ENCODE measurements at places on chromosomes 12 and 14.

DNA sequence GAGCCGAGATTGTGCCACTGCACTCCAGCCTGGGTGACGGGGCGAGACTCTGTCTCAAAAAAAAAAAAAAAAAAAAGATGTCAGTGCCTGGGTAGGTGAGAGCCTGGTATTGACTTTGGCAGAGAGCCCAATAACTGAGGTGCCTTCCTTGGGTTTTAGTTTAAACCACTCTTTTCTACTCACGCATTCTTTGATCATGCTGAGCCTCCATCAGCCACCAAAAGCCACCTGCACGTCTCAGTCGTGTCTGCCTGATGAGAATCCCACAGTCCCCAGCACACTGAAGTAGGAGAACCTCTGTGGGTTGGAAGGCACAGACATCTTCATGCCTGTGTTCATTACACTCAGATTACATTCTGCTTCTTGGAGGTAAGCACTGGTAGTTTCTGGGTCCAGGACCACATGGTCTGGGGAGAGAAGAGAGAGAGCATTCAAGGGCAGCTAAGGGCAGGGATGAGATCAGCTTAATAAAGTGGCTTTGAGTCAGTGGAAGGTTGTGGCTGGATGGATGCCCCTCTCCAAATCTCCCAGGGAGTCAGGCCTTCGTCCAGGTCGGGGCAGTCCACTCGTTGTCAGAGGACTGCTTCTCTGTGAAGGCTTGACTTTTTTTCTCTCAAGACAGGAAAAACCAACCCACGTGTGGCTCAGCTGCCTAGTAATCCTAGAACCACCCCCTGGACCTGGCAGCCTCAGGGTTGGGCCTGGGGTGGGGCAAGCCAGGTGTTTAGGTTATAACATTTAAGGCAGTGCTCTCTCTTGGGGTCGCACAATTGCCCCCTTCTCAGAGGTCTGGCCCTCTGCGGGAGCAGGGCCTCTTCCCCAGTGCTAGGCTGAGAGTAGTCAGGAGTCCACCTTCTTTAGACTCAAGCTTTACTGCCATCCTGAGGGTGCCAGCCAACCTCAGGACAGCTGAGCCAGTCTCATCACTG is 32.6 kb upstream of the MAX start:
- no peak for DNase-seq

- no peak for DNase-seq
Observed at GRCh38 chr14:95664066-95664465, 22.2 kb upstream of the TCL1B start.

GRCh38 chr12:104703372-104703771 is 246.6 kb downstream of the CHST11 start:
- no peak for DNase-seq

DNA sequence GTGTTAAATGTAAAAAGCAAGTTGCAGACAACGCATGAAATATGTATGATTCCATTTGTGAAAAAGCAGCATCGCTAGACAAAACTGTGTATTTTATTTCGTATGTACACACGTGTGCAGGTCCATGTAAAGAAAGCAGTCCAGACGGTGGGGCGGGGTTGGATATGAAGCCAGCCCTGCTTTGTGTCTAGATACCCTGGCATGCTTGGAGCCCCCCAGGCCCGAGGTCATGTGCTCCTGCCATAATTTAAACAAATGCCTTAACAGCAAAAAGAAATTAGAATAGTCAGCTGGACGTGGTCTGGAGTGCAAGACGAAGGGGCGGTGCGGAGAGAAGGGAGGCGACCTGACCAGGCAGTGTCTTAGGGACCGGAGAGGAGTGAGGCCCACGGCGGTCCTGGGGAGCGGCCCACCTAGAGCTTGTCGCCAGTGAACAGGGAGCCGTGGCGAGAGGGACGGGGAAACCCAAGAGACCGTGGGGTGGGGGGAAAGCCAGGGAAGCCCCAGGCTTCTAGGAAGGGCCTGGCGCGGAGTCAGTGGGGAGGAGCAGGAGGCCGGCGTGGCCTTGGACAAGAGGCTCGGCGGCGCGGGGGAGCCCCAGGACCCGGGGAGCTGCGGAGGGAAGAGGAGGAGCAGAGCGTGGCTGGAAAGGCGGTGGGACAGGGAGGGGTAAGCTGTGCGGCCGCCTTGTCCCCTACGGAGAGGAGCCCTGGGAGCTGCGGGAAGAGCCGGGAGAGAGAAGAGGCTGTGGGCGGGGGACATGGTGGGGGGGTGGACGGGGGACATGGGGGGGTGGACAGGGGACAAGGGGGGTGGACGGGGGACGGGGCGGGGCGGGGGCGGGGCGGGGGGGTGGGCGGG is 118.5 kb upstream of the C14orf180 start:
- no peak for DNase-seq

- DNase-seq: peak; percentile 27
Observed at GRCh38 chr14:102928412-102929240, 6.2 kb downstream of the AMN start.

All from stimulated activated CD4-positive, alpha-beta T cell treated with anti-CD3 and anti-CD28 coated beads, Interleukin-12 subunit alpha, Interleukin-12 subunit beta, amount 100 ng/mL, for 48 hours (primary cell).